ENCODE measurements at places on chromosomes 3 and 15.

GRCh38 chr3:132593947-132594323 is 3.1 kb upstream of the ACKR4 start:
- no peak for DNase-seq

GRCh38 chr3:122621112-122621511 is 43.7 kb downstream of the PARP15 start:
- peak; percentile 66 for DNase-seq

DNA sequence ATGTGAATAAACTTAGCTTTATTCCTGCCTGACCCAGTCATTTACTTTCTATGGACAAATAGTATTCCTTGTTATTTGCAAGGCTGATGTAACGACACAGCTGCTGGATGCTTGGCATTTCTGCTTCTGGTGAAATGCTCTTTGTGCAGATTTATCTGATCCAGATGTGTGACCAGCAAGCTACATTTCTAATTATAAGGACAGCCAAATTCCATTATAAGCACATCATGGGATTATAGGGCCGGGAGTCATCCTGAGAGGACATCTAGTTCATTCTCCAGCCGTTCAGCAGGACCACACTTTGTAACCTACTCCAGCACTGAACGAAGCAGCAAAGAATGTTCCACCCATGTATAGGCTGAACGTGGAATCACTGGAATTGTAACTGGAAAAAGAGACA is 42.9 kb downstream of the FNDC3B start:
- no peak for DNase-seq

GRCh38 chr3:94758751-94759150 is 695.9 kb downstream of the NSUN3 start:
- DNase-seq: no peak

DNA sequence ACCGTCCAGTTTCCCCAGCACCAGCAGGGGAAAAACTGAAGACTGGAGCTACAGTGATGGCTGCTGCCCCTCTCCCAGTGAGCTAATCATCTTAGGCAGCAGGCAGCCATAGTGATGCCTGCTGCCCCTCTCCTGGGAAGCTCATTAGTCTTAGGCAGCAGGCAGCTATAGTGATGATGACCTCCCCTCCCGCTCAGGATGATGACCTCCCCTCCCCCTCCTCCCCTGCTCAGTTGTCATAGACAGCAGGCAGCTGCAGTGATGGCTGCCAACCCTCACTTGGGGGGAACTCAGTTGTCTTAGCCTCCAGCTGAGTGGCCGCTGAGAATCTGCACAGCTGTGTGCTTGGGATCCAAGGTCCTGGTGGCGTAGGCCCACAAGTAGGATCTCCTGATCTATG is 80.9 kb upstream of the MANF start:
- no peak for DNase-seq

DNA sequence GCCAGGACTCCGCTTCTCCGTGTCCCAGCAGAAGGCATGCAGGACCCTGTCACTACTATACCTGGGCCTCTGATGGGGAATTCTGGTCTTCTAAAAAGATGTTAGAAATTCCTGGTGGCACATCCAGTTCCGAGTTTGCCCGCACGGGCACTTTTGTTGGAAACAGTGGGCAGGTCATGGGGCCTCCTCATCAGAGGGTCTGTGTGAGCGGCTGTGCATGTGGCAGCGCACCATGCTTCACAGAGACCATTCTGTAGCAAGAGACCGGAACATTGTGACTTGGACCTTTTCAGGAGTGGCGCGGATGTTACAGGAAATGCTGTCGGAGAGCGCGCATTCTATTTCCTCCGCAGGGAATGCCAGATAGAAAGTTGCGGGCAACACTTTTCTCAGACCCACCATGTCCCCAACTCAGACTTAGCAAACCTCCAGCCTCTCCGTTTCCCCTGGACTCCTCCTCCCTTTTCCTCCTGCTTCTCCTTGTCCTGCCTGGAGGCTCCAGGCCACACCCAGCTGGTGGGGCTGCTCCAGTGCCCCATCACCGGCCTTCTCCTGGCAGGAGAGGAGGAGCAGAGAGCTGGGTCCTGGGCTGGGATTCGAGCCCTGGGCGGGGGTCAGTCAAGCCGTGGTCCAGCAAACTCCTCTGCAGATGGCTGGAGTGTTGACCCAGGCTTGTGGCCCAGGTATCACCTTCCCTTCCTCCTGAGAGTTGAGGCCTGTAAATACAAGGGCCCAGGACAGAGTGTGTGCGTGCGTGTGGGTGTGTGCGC is 46.6 kb downstream of the KLF13 start:
- DNase-seq: no peak

GRCh38 chr3:15771444-15771843 is 26.3 kb downstream of the ANKRD28 start:
- no peak for DNase-seq

DNA sequence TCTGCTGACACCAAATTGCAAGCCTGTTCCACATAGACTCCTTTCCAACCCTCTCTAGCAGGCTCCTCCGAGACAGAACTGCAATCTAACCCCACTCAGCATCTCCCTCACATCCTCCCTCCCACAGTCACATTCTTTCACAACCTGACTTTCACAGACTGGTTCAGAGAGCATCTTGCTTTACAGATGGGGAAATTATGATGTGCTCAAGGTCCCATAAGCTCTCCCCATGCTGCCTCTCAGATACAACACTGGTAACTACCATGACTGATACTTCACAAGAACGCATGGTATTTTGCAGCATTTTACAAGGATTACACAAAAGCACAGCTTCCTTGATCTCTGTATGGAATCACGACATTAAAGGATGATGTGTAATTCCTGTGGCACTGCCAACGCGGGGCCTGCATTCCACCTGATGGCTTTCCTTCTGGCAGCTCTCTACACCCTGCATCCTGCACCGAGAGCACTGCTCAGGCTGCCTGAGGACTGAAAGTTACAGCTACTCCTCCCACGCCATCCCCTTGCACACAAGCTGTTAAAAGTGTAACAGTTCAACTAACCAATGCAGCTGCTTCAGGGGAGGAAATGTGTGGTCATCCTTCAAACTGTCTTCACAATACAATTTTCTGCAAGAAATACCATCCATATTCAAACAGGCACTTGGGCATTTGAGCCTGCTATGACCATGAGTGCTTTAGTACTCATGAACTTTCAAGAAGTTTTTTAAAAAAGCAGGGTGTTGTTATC is 27.6 kb downstream of the TBC1D2B start:
- DNase-seq: peak; percentile 68

DNA sequence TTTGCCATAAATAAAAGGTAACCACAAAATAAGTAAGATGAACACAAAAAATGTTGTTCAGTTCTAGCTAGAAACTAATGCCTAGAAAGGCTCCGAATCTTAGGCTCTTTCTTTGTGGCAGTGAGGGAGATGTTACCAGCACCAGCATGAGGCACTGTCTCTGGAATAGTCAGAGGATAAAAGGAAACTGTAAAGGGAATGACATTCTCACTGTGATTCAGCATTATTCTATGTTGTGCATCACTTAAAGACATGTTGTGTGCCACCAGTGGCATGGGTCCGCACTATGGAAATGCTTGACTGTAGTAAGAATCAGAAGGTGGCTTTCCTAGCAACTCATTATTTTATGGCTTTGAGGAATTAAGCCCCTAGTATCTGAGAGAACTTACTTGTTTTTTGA is 70.8 kb downstream of the SEC22A start:
- no peak for DNase-seq

GRCh38 chr3:144381607-144382006 is 410.0 kb downstream of the DIPK2A start:
- no peak for DNase-seq

DNA sequence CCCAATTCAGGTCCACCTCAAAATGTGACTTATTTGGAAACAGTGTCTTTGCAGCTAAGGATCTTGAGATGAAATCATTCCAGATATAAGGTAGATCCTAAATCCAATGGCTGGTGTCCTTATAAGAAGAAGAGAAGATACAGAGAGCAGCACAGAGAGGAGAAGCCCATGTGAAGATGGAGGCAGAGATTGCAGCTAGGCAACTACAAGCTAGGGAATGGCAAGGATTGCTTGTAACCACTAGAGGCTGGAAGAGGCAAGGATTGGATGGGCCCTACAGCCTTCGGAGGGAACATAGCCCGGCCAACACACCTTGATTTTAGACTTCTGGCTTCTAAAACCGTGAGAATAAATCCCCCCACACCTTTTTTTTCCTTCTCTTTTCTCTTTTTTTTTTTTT is 38.5 kb downstream of the SYN2 start:
- no peak for DNase-seq

- peak; percentile 41 for DNase-seq
Observed at GRCh38 chr3:127820221-127820825, 2.0 kb downstream of the MGLL start.

DNA sequence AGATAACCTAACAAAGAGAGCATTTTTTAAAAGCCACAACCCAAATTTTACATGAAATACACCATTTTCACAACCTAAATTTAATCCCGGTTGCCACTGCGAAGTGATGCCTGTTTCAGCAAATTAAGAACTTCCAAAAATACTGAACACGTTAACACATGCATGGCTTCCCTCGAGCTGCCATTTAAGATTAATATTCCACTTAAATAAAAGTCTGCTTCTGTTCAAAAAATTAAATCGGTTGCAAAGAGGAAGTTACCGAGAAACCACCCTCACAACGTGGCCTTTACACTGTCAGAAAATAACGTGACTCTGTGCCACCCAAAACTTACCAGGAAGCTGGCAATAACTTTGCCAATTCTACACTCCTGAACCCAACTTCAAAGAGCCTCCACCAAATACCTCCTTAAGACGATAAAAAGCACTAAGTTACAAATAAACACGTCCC is 1.2 kb downstream of the TBL1XR1 start:
- no peak for DNase-seq

- DNase-seq: no peak
Observed at GRCh38 chr3:58697561-58697960, 31.0 kb upstream of the FAM3D start.

DNA sequence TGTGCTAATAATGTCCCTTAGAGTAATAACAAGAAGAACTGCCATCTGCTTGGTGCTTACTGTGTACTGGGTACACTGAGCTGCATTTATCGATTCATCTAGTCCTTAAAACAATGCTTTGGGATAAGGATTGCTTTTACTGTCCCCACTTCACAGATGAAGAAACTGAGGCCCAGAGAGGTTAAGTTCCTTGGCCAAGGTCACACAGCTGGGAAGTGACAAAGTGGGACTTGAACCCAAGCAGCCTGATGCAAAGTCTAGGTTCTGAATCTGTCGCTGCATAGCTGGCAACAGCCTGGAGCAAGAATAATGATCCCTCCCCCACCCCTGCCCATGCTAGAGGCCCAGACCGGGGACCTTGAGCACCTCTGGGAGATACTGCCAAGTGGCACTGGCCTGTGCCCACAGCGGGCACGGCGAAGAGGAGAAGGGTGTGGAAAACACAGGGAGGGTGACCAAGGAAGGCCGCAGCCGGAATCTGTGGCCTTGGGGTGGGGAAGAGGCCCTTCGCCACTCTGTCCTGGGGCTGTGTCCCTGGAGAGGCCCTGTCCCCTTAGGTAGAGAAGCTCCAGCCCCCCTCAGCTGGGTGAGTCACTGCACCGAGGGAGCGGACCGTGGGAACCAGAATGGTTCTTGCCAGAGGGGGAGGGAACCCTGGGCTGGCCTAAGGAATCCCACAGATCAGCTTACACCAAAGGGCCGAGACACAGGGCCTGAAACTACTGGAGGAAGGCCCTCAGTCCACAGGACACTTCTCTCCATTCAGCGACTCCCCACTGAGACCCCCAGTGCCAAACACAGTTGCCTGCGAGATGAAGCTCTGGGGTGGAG is 3.5 kb downstream of the PLXND1 start:
- DNase-seq: no peak

- DNase-seq: no peak
Observed at GRCh38 chr15:29260896-29261295, 8.7 kb downstream of the NSMCE3 start.

DNA sequence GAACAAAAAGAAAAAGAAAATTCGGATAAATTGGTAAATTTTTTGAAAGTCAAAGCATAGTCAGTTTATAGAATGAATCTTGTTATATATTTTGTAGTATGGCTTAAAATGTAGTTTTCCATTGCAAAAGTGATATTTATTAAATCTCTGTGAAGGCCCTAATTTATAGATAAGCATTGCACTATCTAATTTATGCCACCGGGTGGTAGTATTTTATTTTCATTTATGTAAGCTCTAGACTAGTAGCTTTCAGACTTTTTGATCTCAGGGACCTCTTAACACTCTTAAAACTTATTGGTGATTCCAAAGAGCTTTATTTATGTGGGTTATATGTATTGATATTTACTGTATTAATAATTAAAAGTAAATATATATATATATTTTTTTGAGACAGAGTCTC is 133.9 kb upstream of the LRRFIP2 start:
- no peak for DNase-seq

- DNase-seq: no peak
Observed at GRCh38 chr15:72389231-72389630, 8.9 kb upstream of the TMEM202 start.

GRCh38 chr3:10804183-10804648 is 11.8 kb upstream of the SLC6A11 start:
- DNase-seq: no peak

DNA sequence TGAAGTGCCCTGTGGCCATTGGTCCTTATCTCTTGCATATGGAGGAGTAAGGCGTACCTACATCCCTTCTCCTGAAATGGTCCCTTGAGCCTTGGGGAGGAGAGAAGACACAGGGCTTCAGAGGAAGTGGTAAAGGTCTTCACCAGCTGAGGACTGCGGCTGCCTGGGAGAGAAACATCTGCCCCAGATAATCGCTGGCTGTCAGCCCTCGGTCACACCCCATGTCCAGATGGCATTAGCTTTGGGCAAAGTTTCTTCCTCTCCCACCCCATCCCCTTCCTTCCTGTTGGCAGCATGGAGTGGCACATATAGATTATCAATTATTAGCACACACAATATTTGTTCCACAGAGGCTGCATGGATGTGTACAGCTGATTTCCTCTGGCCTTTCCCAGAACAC is 61.6 kb downstream of the LRTM1 start:
- no peak for DNase-seq

DNA sequence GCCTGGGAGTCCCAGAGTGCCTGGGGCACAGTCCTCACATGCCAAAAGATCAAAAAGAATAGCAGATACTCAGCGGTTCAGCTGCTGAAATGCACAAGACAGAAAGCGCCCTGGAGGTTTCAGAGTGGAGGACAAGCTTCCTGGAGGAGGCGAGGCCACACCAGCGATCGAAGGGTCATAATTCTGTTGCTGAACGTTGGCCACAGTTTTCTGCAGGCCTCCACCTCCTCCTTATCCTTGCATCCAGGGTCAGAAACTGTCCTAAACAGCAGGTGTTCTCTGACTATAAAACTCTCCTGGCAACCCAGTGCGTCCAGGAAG is 220.3 kb upstream of the LINGO1 start:
- no peak for DNase-seq

DNA sequence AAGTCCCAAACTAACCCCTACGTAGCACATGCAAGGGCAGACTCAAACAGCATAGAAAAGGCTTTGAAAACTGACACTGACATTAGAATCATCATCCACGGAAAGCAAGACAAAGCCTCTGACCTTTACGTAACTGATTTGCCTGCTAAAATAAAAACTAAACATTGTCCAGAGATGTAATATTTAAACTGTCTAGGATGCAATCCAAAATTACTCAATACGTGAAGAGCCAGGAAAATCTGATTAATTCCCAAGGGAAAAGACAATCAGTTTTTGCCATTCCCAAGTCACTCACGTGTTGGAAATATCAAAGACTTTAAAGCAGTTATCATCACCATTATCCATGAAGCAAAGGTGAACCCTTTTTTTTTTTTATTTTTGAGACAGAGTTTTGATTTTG is 13.3 kb upstream of the IQCF1 start:
- no peak for DNase-seq

Measured in GM12878 (cell line).